Suprapubic skin (tissue), 4 donors: ENCODE measurements at places on chromosomes 3 and 15. TPM values are rescaled to one million over a fixed set of nuclear protein-coding genes. Genes with fewer than 3 reads are reported as not detected.

GRCh38 chr3:195240171-195240701 is 30.7 kb downstream of the XXYLT1 start:
- no peak for DNase-seq

DNA sequence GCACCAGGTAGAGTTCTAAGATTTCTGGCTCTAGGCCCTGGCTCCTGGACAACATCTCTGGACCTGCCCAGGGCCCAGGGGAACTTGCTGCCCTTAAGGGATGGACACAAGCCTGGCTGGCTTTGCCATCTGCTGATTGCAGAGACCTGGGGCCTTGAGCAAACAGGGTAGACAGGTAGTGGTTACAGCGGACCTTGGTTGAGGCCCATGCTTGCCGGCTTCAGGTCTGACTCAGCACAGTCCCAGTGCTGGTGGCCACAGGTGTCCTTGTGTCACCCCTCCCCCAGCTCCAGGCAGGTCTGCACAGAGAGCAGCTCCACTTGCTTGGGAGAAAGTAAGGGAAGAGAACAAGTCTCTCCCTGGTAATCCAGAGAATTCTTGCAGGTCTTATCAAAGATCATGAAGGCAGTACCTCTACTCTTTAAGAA is 15.9 kb upstream of the ACTL6A start:
- DNase-seq: no peak

GRCh38 chr15:29094711-29095110 is 174.9 kb downstream of the NSMCE3 start:
- no peak for DNase-seq

DNA sequence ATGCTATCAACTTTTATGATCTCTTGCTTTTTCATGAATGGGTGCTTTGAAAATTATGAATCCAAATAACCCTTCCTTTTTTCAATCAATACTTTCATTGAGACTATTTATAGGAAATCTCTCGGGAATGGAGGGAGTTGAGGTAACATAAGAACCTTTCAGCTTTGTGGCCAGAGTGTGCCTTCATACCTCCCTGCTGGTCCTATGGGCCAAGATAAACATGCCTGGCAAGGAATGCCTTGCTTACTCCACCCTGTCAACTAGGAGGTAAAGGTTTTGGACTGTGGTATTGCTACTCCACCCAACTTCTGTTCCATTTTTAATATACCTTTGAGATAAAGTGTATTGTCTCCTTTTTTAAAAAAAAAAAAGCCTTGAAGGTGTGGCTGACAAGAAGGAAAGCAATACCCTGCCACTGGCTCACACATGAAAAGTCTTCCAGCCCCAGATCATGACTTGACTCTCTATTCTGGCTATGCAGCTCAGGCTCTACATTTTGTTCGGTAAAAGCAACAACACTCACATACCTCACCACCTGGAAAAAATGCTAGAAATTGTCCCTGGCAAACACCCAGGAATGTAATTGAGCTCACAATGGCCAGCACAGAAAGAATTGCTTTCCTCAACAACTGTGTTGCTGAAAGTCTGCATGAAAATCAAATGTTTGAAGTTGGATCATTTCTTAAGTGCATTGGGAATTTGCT is 35.8 kb downstream of the COL8A1 start:
- DNase-seq: no peak

ADAMTS7 gene
- total RNA-seq: 1.1 TPM

RGMA gene
- 14.5 TPM for total RNA-seq

DNA sequence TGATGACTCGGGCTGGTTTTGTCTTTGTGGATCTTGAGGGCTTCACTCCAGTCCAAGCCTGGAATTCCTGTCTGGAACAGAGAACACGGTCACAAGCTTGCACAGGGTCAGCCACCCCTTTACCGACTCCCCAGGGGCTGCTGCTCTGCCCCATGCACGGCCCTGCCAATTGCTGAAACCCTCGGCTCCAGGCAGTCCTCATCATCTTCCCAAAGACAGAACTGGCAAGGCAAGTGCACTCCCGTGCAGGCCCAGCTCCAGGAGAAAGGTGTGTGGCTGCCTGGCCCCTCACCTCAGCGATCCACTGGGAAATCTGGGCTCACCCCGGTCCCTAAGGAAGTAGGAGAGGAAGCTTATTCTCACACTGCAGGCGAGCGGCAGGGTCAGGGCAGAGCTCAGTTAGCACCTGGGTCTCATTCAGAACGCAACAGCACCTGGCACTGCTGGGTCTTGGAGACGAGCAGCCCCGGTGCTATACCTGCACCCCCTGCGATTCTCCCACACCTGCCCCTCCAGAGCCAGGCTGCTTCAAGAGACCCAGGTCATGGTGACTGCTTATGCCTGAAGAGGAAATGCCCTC is 7.2 kb downstream of the MAP6D1 start:
- no peak for DNase-seq

- DNase-seq: no peak
Measured at GRCh38 chr3:156014489-156014888, 105.9 kb upstream of the KCNAB1 start.
